ENCODE measurements at places on chromosomes 6 and 20.

GRCh38 chr6:157172830-157173536 is 150.3 kb downstream of the TMEM242 start:
- DNase-seq = no peak

- DNase-seq = no peak
Observed at GRCh38 chr6:14709066-14709670, 536.7 kb upstream of the JARID2 start.

DNA sequence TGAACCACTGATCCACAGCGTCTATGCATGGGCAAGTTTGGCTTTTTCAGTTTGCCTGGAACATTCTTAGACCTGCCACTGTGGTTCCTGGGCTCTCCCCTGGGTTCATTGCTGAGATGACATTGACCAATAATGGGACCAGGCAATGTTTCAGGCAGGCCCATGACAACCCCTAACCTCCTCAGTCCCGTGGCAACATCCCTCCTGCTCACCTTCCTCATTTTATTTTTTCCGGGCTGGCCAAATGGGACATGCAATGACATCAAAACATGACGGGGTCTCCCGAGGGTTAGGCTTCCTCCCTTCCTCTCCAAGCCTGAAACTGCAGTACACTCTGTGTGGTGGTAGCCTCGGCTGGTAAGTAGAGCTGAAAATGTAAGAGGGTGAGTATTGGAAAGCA is 234.0 kb upstream of the RREB1 start:
- DNase-seq = no peak

DNA sequence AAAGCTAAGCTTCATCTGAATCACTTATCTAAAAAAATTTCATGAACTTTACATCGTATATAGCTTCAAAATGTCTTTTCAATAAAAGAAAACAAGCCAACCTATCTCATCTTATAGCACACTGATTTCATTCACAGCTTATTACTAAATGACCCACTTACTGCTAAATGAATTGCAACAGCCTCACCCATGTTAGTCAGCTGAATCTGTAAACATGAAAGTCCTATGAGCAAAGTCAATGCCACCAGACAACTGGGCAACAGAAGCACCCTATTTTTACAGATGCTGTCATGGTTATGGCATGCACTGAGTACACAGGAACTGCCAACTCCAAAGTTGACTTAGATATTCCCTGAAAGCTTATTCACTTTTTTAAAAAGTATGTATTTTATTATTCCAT is 41.2 kb upstream of the DST start:
- no peak for DNase-seq

DNA sequence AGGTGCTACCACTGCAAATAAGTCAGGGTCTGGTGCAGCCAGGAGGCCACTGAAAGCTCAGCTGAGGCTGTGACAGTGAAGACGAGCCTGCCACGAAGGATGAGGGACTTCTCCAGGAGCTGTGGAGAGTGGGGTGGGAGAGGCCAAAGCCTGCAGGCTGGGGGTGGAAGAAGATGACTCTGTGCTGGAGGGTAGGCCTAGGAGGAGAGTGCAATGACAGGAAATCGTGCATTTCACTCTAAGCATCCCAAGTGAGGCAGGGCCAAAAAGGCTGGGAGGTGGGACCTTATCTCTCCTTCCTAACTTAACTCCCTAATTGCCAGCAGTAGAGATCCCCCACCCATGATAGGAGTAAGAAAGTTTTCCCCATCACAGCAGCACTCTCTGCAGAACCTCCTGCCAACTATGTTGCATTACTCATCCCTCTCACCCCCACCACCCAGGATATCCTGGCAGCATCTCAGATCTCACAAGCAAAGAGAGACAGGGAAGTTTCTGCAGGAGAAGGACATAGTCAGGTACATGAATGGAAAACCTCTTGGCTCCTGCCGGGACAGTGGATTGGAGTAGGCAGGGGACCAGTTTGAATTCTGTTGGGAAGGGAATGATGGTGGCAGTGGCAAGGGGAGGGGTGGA is 466.2 kb downstream of the CDH26 start:
- no peak for DNase-seq

DNA sequence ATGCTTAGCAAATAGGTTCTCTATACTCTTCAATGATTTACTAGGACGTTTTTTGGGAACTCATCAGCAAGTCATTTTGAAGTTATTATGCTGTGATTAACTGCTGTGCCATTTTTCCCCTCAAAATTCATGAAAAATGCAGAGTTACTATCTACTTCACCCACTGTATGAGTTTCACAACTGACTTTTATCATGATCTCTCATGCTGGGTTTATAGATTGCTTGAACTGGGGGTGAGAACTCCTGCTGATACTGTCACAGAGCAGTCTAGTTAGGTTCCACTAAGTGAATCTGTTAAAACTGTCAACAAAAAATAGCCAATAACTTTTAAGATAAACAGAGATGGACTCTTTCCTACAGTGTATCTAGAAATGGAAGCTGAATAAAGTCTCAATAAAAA is 136.7 kb downstream of the EYS start:
- no peak for DNase-seq

GRCh38 chr20:8304124-8304816 is 172.2 kb downstream of the PLCB1 start:
- DNase-seq = no peak

DNA sequence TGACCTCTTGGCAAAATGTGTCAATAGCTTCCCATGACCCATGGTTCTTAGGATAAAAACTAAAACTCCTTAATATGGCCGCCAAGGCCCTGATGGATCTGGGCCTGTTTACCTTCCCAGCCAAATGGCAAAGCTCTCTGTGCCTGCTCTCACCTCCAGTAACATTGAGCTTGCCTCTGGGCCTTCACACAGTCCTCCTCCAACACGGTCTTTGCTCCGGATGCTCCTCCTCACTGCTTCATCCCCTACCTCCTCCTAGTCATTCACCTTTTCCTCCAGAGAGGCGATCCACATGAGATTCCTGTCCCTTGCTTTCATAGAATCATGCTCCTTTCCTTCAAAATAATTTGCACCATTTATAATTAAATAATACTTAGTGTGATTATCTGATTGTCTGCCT is 172.3 kb upstream of the AFDN start:
- no peak for DNase-seq

GRCh38 chr6:141313986-141314385 is 818.7 kb upstream of the GJE1 start:
- no peak for DNase-seq

DNA sequence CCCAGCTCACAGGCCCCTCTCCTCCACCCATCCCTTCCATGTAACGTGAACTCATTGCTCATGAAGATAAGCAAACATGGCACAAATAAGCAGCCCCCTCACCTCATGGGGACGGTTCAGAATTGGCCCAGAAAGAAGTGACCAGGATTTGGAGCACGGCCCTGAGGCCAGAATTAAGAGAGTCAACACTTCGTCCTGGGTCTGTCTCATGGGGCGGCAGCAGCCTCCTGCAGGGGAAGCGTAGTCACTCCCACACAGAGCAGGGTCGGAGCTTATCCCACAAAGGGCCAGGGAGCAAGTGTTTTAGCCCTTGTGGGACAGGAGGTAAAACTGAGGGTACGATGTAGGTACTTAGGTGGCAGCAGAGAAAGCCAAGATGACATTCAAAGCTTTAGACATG is 28.6 kb upstream of the DACT2 start:
- DNase-seq = no peak

GRCh38 chr20:4573564-4574355 is 147.9 kb upstream of the PRND start:
- DNase-seq = no peak

DNA sequence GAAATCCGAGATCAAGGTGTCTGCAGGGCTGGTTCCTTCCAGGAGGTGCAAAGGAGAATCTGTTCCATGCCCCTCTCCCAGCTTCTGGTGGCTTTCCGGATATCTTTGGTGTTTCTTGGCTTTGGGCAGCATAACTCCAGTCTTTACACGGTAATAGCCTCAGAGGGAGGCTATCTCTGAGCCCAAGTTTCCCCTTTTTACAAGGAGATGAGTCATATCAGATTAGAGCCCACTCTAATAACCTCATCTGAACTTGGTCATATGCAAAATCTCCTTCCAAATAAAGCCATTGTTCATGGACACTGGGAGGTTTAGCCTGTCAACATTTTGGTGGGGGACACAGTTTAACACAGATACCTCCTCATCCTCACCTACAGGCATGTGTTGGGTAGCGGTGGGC is 213.7 kb downstream of the ATXN1 start:
- no peak for DNase-seq

DNA sequence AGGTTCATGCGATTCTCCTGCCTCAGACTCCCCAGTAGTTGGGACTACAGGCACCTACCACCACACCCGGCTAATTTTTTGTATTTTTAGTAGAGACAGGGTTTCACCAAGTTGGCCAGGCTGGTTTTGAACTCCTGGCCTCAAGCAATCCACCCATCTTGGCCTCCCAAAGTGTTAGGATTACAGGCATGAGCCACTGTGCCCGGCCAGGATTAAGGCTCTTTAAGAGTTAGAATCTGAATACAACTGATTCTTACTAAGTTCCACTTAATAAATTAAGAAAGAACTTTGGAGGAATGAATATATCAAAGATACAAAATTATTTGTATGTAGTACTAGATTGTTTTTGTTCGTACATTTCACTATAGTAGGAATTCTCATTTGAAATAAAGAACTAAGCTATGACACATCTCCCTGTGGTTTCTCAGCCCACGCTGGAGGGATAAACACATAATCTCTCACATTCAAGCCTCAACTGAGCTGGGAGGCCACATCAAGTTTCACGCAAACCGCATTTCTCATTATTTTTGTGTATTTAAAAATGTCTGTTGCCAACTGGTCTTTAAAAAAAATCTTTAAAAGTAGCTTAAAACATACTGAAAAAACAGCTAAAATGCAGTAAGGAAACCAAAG is 34.2 kb downstream of the DTNBP1 start:
- no peak for DNase-seq

DNA sequence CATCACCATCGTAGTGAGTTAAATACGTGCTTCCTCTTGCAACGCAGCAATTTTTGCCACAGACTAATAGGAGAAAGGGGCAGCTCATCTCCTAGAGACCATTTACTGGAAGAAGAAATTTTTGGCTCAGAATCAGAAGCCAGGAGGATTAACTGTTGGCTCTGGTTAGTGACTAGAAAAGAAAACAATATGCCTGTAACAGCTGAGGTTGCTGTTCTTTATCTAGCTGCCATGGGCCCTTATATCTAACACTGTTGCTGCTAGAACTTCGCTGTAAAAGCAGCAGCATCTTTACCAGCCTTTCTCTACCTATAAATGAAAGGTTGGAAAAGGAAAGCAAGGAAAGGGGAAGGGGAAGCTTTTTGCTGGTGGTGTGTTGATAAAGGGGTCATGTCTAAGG is 65.9 kb downstream of the FAM135A start:
- no peak for DNase-seq

GRCh38 chr20:4038676-4039370 is 23.5 kb upstream of the RNF24 start:
- no peak for DNase-seq

- DNase-seq = no peak
Observed at GRCh38 chr6:5351552-5352210, 90.4 kb downstream of the FARS2 start.

GRCh38 chr20:36917943-36918342 is 33.6 kb downstream of the SAMHD1 start:
- DNase-seq = no peak

GRCh38 chr6:2998998-2999617 is 586 bp upstream of the NQO2 start:
- DNase-seq = no peak
